CD4-positive, alpha-beta T cell treated with Interleukin-17A for 4 hours (primary cell): ENCODE measurements at places on chromosomes 2 and 18.

- DNase-seq = no peak
Measured at GRCh38 chr2:230541934-230542380, 126.0 kb downstream of the SP100 start.

DNA sequence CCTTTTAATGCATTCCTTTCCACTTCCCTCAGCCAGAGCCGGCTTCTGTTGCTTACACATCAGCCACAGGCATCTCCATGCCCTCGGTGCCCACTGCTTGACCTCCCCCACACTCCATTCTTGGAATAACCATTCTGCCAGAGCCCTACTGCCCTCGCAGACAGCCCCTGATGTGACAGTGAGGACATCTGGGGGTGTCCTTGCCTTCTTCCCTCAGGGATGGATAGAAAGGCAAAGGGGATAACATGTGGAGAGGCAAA is 6.4 kb upstream of the NPPC start:
- DNase-seq = no peak

GRCh38 chr18:8435376-8435775 is 173.9 kb upstream of the RAB12 start:
- DNase-seq = no peak

GRCh38 chr2:224925061-224925809 is 117.0 kb downstream of the DOCK10 start:
- DNase-seq = no peak

DNA sequence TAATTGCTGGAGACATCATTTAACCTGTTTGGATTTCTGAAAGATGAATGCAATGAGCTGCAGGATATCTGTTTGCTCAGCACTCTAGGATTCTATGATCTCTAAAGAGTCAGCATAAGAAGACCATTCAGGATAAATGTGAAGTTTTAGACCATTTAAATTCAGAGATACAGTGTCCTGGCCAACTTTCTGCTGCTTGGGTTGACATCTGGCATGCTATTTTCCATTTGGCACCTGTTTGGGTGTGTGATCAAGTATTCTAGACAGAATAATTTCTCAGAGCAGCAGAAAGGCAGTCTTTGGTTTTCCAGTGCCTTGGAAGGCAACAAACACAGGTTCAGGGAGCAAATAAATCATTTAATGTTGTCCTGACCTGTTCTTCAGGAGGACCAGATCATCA is 144.8 kb upstream of the NDUFV2 start:
- DNase-seq = no peak

DNA sequence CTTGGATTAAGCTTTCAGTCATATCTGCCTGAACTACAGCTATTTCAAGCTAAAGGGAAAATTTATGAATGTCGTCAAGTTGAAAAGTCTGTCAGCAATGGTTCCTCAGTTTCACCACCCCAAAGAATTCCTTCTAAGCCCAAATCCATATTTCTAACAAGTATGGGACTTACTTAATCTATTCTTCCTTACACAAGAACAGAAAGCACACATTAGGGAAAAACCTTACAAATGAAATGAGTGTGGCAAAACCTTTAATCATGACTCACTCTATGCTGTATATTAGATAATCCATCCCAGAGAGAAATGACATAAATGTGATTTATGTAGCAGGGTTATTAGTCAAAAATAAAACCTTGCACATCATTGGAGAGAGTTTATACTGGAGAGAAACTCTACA is 78.9 kb downstream of the RAB31 start:
- DNase-seq = no peak

- DNase-seq = no peak
Measured at GRCh38 chr2:213766465-213766901, 482.2 kb downstream of the SPAG16 start.

DNA sequence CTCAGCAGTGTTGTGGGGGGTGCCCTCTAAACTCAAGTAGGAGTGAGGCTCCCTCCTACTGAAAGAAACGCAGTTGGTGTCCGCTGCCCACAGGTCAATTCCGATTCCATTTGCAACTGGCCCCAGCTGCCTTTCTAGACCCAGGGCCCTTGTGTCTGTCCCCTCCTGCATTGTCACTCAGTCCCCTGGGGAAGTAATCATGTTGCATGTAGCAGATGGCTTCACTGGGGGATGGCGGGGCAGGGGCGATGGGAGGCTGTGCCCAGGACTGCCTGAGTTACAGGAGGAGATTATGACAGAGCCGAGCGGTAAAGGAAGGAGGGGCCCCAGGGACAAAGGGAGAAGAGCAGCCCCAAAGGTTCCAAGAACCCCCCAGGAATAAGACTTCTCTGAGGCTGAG is 62.5 kb upstream of the SH3RF3 start:
- no peak for DNase-seq

GRCh38 chr2:119231975-119232665 is 8.5 kb downstream of the STEAP3 start:
- no peak for DNase-seq

DNA sequence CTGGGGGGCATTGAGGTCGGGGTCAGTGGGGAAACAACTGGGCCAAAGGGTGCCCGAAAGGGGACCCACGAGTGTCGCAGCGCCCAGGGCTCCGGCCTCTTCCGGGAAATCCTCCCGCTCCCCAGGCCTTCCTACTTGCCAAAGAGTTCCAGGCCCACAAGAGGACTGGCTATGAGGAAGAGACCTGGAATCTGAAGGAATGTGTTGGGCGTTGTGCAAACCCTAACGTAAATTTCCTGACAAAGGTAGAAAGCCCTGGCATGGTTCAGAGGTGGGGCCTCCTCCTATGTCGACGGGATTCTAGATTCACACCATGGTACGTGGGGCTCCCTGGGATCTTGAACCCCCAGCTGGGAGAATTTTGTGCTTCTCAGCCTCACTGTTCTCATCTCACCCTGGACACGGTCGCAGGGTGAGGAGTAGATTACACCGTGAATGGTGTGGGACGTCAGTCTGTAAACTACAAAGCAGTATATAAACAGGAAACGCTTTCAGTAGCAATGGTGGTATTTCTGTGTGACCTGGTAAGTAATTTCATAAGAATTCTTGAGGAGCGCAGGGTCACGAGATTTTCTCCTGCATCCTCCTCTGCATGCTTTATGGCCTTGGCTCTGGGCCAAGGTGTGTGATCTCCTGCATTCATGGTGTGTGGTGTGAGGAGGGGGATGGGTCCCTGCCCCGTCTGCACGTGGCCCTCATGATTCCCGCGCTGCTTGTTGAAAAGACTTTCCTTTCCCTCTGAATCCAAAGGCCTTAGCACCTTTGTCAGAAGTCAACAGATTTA is 868 bp downstream of the HSBP1L1 start:
- DNase-seq = peak; percentile 53

- DNase-seq = no peak
Measured at GRCh38 chr2:164694275-164694695, 73.0 kb upstream of the GRB14 start.

DNA sequence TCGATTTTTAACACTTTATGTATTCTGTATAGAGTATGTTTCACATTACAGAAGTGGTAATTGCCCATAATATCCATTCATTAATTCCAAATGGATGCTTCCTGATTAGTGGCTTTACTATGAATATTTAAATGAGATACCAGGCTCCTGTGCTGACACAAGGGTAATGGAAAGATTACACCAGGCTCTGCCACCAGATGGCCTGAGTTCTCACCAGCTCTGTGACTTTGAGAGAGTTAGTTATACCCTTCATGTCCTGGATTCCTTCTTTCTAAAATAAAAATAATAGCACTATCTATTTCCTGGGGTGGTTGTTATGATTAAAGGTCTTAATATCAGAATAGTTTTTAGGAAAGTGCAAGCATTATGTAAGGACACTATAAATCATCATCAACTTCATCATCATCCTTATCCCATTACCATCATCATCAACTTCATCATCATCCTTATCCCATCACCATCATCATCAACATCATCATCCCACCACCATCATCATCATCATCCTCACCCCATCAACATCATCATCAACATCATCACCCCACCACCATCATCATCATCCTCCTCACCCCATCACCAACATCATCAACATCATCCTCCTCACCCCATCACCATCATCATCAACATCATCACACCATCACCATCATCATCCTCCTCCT is 151.8 kb downstream of the DNER start:
- no peak for DNase-seq

DNA sequence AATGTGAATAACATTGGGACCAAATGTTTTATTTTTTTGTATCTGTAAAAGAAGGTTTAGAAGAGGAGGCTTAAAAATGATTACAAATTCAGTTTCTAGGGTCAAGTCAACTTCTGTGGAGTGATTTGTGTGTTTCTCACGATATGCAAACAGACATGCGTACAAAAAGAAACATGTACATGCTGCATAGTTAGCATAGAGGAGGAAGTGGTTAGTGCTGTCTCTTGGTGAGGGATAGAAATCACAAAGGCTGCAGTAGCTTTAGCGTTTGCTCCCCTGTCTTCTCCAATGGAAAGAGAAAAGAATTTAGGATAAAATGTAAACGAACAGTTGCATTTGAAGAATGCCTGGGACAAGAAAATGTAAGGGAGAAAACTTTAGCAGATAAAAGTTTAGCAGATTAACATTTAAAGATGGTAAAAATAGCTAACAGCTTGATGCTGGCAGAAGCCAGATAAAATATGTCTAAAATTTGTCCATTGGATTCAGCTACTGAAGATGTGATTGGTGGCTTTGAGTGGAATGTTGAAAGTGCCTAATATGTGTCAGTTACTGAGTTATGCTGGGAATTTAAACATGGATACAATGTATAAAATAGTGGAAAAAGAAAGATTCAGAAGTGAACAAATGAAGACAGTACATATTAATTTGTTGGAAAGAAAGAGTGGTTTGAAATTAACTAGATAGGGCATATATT is 44.9 kb downstream of the MALT1 start:
- DNase-seq = no peak

DNA sequence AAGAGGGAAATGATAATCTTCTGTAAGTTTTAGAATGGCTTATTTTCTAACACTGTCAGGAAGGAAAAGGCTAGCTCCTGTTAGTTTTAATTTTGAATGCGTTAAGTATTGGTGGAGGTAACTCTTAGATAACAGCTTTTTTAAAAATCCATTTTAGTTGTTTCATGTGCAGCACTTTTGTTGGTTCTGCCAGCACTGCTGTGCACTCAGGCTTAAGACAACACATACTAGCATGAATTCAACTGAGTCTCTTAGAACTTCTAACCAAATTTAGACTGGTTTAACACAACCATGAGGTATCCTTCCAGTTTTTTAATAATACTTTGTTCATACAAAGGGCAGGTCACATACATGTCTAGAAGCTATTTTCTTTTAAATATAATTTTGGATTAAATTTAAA is 42.4 kb downstream of the ACVR1 start:
- DNase-seq = no peak

DNA sequence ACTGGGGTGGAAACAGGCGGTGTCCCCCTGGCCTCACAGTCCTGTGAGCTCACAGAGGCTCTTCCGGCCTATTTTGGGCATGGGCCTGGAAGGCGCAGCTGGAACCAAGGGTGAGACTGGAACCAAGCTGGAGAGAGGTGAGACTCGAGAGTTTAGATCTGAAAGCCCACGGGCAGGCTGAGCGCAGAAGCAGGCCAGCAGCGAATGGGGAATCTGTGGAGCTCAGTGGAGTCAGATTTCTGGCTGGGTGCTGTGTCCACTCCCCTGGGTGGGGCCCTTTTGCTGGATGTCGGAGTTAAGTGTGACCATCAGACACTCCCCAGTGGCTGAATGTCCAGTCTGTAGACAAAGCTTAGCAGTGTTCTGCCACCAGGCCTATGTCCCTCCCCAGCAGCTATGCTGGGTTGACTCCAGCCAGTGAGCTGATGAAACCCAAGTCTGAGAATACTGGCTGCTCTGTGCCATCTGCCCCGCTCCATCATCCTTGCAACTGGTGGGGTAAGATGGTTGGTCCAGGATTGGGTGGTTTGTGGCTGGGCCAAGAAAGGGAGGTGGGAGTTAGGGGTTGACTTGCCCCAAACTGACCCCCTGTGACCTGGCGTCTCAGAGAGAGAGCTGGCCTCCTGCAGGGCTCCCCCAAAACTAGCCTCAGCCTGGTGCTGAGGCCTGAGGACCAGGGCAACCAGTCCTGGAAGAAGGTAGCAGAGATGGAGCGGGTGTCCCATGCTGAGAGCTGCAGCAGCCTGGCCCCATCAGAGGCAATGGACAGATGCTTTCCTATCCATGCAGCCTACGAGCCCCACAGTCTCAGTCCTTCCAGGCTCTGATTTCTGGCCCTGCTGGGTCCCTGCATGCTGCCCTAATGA is 34.4 kb downstream of the CYP26B1 start:
- no peak for DNase-seq

- no peak for DNase-seq
Measured at GRCh38 chr2:1638281-1638860, 105.9 kb downstream of the PXDN start.

- no peak for DNase-seq
Measured at GRCh38 chr18:8368512-8369217, 240.6 kb upstream of the RAB12 start.

DNA sequence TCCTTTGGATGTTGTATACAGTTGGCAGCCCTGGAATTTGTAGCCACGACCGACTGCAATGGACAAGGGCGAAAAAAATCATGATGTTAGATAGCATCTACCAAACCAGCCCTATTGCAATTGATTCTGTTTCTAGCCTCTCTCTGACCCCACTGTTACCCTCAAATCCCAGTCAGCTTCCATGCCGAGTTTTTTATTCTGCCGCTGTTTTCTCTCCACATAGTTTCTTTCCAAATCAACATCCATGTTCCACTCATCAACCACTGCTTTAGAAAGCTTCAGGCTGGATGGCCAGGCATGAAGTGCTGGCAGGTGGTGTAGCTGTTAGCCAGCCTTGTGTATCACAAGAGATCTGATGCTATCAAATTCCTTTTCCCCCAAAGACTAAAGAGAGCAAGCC is 272.8 kb downstream of the FIGN start:
- DNase-seq = no peak

DNA sequence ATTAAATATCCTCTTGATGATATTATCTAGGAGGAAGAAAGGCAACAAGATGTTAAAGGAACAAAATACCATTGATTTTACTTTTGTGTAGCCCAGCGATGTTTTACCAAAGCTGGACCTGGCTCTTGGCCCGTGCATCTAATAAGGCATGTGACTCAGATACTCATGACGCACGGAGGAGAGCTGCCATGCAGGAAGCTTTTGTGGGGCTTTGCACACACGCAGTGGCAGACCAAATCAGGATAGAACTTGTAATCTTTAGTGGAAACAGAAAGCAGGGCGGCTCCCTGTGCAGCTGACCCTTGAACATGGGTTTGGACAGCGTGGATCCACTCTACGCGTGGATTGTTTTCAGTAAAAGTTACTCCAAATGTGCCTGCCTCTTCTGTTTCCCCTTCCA is 190.0 kb downstream of the NAPG start:
- no peak for DNase-seq

DNA sequence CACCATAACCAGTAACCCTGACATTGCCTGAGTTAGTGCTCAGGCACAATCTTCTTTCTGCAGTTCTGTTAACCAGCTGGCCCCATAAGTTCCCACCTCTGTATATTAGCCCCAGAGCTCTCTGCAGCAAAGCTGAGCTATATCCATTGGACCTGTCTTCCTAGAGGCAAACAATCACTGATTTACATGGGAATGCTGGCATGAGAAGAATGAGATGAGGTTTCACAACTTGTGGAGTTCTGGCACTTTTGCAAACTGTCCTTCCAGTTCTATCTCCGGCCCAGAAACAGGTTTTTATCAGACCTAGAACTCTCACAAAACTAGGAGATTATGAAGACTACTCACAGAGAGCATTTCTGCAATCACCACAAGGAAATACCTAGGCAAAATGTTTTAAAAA is 7.9 kb upstream of the CCBE1 start:
- DNase-seq = no peak
